ENCODE measurements at places on chromosomes 16 and 17.

GRCh38 chr17:57154921-57155320, 69.9 kb downstream of the AKAP1 start:
- no peak for DNase-seq

DNA sequence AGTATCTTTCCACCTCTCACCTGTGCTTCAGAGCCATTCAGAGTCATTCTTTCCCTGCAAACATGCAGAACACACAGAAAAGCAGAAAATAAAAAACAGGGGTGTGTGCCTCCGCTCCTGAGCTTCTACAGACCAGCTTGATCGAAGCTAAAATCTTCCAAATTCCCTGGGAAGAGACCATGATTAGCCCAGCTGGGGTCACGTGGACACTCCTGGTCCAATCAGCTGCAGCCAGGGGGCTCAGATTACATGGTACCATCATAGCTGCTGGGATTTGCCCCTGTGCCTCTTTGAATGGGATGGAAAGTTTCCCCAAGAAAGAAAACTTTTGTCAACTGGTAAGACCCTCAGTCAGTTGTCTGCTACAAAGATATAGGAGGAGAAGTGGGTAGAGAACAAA, 159.9 kb downstream of the TMEM114 start:
- DNase-seq: no peak

- no peak for DNase-seq
These were observed 12.4 kb downstream of the NAT9 start for GRCh38 chr17:74763565-74764387.

GRCh38 chr17:50477976-50478375, 684 bp upstream of the RSAD1 start:
- DNase-seq: no peak

GRCh38 chr16:68844211-68844564, 857 bp downstream of the TANGO6 start:
- no peak for DNase-seq

Measured in CD4-positive, alpha-beta T cell treated with Interleukin-4 for 1 hour (primary cell).